Ammon's horn (tissue), 1 donor: ENCODE measurements at places on chromosomes 2 and 18.

GRCh38 chr2:160408173-160408958 lies 85.2 kb downstream of the RBMS1 start:
- DNase-seq = no peak

DNA sequence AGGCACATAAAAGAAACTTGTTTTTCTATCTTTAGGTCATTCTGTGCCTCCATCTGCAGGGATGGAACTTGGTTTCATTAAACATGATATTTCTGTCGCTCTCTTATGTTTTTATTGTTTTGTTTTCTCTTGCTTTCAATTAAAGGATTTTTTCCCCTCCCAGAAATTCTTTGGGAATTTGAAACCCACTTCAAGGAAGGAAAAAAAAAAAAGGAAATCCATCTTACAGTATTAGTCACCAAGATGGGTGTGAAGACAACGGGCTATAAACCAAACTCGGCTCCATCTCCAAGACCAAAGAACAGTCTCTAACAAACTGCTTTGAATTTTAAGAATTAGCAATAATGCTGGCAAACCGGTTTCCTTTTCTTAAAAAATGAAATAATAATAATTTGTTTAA lies 244.1 kb downstream of the BCL11A start:
- DNase-seq = no peak

DNA sequence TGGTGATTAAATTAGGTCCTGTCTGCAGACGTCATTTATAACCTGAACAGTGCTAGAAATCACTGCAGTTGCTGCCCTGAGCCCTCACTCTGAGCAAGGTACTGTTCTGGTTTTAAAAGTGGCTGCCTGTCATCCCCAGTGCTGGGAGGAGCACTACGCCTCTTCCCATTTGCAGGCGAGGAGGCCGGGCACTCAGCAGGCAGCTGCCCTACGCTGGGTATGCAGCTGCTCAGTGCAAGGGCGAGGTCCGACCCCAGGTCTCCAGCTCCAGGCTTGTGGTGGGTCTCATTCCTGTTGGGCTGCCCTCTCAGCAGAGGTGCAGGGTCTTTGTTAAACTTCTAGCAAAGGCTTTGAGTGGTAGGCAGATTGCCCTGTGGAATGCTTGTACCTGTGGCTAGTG lies 15.7 kb downstream of the CNDP2 start:
- peak; percentile 42 for DNase-seq

- no peak for DNase-seq
Observed at GRCh38 chr2:238573065-238573778, 146.5 kb downstream of the ASB1 start.

- no peak for DNase-seq
Observed at GRCh38 chr2:26636935-26637334, 4.2 kb downstream of the CIB4 start.

- no peak for DNase-seq
Observed at GRCh38 chr18:37617623-37618022, 52.0 kb upstream of the CELF4 start.

DNA sequence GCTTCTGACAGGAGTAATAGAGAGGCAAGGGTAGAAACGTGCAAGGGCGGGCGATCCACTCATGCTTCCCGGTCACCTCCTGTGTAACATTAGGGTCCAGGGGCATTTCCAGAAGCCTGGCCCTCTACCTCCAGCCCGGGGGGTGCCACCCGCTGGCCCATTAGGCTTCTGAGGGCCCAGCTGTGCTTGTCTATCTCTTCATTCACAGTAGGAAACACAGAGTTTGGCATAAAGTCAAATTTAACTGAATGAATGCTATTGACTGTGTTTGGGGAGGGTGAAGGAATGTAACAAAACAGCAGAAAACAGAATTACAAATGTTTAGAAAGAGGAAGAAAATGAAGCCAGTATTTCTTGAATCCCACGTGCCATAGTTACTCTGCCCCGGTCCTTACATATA lies 112.4 kb upstream of the SLC66A3 start:
- DNase-seq = no peak

GRCh38 chr2:204863336-204863735 lies 318.1 kb downstream of the PARD3B start:
- DNase-seq = no peak

GRCh38 chr2:147438882-147439281 lies 405.9 kb upstream of the ACVR2A start:
- no peak for DNase-seq

DNA sequence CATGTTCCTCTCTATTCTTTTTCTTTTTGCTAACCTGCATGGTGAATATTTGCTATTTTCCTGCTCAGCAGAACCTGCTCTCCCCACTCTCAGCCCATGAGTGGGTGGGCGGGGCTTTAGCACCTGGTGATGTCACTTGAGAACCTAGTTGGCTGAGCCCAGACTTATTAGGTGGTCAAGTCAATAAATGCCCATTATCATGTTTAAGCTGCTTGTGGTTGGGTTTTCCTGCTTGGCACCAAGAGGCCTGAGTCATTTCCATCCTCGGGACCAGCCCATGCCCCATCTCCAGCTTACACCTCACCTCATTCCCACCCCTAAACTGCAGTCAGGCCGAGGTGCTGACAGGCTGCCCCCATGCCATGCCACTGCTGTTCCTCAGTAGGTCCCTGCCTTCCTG lies 226.6 kb downstream of the ANKRD30B start:
- DNase-seq = no peak

DNA sequence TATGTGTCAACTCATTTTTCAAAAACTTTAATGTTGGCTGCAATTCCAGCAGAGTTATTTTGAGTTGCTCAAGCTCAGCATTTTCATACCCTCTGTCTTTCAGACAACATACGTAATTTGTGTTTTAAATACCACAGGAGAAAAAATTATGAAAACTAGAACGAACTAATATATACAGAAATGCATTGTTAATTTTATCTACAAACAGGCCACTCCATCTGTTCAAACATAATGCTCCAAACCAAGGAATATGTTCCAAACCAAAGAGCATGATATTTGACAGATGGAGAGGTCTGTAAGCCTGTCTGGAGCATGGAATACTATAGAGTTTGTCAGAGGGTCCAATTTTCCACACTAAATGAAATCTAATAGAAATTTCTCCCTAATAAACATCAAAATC lies 536.2 kb upstream of the FSIP2 start:
- no peak for DNase-seq

- no peak for DNase-seq
Observed at GRCh38 chr2:43194121-43194869, 32.1 kb downstream of the ZFP36L2 start.

GRCh38 chr2:29223257-29223656 lies 108.0 kb downstream of the CLIP4 start:
- DNase-seq = no peak

DNA sequence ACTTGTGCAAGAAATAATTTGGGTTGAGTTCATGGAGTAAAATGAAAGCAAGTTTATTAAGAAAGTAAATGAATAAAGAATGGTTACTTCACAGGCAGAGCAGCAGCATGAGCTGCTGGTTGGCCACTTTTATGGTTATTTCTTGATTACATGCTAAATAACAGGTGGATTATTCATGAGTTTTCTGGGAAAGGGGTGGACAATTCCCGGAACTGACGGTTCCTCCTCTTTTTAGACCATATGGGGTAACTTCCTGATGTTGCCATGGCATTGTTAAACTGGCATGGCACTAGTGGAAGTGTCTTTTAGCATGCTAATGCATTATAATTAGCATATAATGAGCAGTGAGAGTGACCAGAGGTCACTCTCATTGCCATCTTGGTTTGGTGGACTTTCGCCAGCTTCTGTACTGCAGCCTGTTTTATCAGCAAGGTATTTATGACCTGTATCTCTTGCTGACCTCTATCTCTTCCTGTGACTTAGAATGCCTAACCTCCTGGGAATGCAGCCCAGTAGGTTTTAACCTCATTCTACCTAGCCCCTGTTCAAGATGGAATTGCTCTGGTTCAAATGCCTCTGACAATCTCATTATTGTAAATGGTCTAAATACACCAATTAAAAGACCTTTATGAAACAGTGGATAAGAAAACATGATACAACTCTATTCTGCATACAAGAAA lies 114.1 kb upstream of the FIGN start:
- no peak for DNase-seq

- DNase-seq = no peak
Observed at GRCh38 chr18:2337552-2338141, 233.7 kb downstream of the METTL4 start.

DNA sequence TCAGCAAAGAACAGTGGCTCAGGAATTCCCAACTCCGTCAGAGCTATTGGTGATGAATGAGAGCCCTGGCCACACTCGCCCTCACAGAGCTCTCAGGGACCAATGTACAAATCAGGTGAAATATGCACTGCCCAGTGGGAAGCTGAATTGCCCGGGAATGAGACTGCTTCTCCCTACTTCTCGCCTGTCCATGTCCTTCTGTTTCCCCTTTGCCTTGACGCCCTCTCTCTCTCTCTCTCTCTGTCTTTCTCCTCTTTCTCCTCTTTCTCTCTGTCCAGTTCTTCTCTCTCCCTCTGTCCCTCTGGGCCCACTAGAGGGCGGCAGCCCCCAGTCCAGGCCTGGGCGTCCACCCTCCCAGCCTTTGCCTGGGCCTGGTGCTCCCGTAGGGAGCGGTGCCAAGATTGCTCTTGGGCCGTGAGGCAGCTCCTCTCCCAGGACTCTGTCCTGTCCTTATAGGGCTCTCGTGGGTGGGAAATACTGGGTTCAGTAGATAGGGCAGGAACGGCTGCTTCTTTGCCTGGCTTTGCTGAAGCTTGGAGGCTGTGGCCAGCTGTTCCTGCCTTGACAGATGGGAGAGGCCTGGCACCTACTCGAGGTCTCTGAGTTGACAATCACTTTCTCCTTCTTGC lies 28.4 kb upstream of the PUM2 start:
- peak; percentile 91 for DNase-seq

DNA sequence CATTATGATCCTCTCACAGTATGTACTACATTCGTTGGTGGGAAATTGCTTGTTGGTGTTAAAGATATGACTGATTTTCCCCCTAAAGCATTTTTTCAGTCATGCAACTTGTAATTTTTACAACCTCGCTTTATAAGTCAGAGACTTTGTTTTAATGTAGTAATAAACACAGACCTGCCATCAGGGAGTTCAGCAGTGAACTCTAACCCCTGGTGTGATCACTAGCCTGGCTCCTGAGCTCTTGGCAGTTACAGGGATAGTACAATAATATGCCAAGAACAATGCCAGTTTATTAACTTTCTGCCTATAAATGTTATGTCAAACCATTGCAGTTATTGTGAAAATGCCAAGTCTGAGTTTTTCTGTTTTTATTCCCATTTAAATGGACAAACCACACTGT lies 93.8 kb downstream of the EDAR start:
- no peak for DNase-seq

GRCh38 chr2:152134488-152135280 lies 35.8 kb upstream of the CACNB4 start:
- no peak for DNase-seq
